DMS 273 treated with DMSO at 0.1 percent for 48 hours (cell line): ENCODE measurements at places on chromosomes 2 and 18.

- DNase-seq: no peak
Measured at GRCh38 chr2:207956771-207957170, 68.6 kb downstream of the PLEKHM3 start.

GRCh38 chr2:196607073-196607472 lies 32.4 kb upstream of the CCDC150 start:
- DNase-seq: peak; percentile 41

GRCh38 chr2:42042631-42043355 lies 5.0 kb upstream of the PKDCC start:
- no peak for DNase-seq

DNA sequence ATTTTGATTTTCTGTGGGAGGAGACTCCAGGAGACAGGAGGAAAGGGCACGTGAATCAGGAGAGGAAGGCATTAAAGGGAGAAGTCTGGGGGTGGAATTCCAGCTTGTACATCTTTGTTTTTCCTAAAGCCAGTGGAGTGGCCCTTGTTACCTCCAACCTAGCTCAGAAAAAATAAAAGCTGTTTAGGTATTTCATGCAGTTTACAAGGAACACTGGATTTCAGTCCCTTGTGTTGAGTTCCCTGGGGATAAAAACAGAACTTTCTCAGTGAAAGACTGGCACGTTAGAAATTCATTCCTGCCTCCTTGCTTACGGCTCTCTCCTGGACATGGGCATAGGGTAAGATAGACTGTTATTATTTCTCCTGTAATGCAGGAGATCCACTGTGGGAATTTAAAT lies 170.2 kb downstream of the ZEB2 start:
- DNase-seq: peak; percentile 16

- DNase-seq: no peak
Measured at GRCh38 chr18:3046216-3046808, 33.4 kb upstream of the LPIN2 start.

- DNase-seq: no peak
Measured at GRCh38 chr2:68302281-68302875, 17.4 kb downstream of the CNRIP1 start.

GRCh38 chr2:46194856-46195255 lies 102.4 kb upstream of the EPAS1 start:
- no peak for DNase-seq

- DNase-seq: no peak
Measured at GRCh38 chr2:224894356-224894755, 147.9 kb downstream of the DOCK10 start.

- no peak for DNase-seq
Measured at GRCh38 chr18:45014047-45014501, 333.4 kb downstream of the SETBP1 start.

DNA sequence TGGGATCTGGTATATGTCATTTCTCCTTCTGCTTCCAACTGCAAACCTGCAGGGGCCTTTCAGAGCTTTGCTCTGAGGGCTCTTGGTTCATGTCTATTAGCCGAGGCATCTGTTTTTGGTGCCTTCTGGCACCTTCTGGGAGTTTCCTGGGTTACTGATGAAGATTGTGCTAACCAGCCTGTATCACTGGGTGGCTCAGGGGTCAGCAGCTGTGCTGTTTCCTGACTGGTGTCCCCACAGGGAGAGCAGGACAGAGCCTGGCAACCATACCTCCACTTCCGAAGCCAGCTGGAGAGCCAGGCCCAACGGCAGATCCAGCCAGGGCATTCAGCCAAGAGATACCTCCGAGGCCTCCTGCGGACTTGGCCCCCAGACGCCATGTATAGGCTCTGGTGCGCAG lies 17.5 kb downstream of the KIAA2012 start:
- DNase-seq: no peak
